Cerebellum (tissue), 4 donors: ENCODE measurements at places on chromosomes 11 and 22. TPM values are rescaled to one million over a fixed set of nuclear protein-coding genes. Genes with fewer than 3 reads are reported as not detected.

DNA sequence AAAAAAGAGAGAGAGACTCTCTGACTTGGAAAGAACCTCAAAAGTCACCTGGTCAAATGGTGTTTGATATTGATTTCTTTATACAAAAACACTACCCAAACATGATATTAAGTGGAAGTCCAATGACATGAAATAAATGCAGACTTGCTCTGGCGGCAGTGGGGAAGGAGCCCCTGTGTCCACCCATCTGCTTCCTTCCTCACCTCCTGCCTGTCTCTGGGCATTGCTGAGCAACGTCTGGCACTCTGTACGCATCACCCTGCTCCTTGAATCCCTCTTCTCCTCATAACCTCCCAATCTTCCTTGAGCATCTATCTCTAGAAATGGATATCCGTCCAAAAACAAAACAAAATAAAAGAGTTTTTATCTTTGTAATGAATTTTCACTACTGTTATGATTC lies 39.9 kb upstream of the GRAMD1B start:
- peak; percentile 77 for DNase-seq

- DNase-seq, result no peak
Observed at GRCh38 chr11:93329936-93330445, 551 bp upstream of the DEUP1 start.

DNA sequence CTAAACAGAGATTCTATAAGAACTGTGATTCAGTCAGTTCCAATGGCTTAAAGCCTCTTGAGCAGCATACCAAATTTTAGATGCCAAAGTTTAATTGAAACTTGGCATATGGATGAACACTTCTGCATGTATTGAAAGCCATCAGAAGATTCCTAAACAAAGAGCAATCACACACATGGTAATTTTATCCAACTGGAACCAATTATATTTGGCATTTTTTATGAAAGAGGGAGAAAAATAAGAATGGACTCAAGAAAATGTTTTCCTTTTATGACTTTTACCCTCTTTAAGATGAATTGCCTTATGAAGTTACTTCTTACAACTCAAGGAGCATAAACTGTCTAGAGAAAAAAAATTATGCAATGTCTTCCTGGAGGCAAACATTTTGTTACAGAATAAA lies 7.4 kb downstream of the TRPC6 start:
- no peak for DNase-seq

The CCDC15 gene
- total RNA-seq, result 3.5 TPM

The FAM181B gene
- total RNA-seq, result 8.7 TPM

The PDE3B gene
- total RNA-seq, result 29.4 TPM
